ENCODE measurements at places on chromosomes 11 and 22. TPM values are rescaled to one million over a fixed set of nuclear protein-coding genes. Genes with fewer than 3 reads are reported as not detected.

MMP13 gene
- total RNA-seq: not detected

STARD10 gene
- total RNA-seq: 112 TPM

PPME1 gene
- 30.1 TPM for total RNA-seq

CACNA1I gene
- total RNA-seq: not detected

MFRP gene
- total RNA-seq: not detected

E2F8 gene
- total RNA-seq: 1.7 TPM

DNA sequence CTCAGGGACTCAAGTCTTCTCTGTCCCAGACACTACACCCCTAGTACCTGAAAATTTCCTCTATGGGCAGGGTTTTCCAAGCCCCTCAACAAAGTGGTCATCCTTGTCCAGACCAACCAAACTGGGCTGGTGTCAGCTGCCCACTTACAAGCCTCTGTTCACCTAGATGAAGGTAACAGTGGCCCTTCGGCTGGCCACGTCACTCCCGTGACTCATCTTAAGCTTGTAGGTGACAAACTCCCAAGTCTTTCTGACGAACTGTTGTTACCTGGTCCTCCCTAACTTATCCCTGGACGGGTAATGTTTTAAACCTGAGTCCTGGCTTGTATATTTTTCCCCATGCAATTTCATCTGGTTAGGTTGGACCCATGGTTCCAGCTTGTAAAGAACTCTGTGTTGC is 4.7 kb downstream of the CXCR5 start:
- H3K4me3 ChIP-seq: no peak overlapping the region
- H3K27ac ChIP-seq: peak overlapping the region; percentile 69
- no peaks in the 10 kb centered on the region for H3K27me3 ChIP-seq
- peaks cover 35% of the 10 kb centered on the region for H3K4me1 ChIP-seq
- H3K36me3 ChIP-seq: no peaks in the 10 kb centered on the region

- peak overlapping the region; percentile 54 for H3K27ac ChIP-seq
- H3K4me1 ChIP-seq: peaks cover 3% of the 10 kb centered on the region
- H3K36me3 ChIP-seq: no peaks in the 10 kb centered on the region
- no peaks in the 10 kb centered on the region for H3K27me3 ChIP-seq
- no peak overlapping the region for H3K4me3 ChIP-seq
Measured at GRCh38 chr11:74460065-74460464, 7.3 kb downstream of the KCNE3 start.

DNA sequence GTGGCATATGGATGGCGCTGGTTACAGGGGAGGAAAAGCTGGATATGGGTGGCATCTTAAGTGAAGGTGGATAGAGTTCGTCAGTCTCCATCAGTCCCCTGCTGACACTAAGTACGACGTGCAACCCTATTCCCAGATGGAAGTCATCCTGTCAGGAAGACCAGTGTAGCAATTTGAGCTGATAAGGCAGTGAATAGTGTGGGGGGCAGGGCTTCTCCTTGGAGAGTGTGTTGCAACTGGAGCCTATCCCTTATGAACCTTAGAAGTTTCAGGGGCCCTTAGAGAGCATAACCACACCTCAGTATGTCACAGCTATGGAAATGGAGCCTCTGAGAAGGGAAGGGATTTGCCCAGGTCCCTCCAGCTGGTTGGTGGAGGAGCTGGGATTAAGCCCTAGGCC is 36.1 kb upstream of the ANKK1 start:
- H3K27ac ChIP-seq: no peak overlapping the region
- no peak overlapping the region for H3K4me3 ChIP-seq
- no peaks in the 10 kb centered on the region for H3K27me3 ChIP-seq
- H3K4me1 ChIP-seq: no peaks in the 10 kb centered on the region

GRCh38 chr11:6199174-6199810 is at the start of gene OR52W1:
Gene OR52W1 (plus strand): TSS chr11:6199224. CDS start chr11:6199224, 0 bp downstream.
- no peaks in the 10 kb centered on the region for H3K36me3 ChIP-seq
- H3K27me3 ChIP-seq: no peaks in the 10 kb centered on the region
- H3K4me3 ChIP-seq: no peak within 1 kb of the TSS
- no peak for DNase-seq

DNA sequence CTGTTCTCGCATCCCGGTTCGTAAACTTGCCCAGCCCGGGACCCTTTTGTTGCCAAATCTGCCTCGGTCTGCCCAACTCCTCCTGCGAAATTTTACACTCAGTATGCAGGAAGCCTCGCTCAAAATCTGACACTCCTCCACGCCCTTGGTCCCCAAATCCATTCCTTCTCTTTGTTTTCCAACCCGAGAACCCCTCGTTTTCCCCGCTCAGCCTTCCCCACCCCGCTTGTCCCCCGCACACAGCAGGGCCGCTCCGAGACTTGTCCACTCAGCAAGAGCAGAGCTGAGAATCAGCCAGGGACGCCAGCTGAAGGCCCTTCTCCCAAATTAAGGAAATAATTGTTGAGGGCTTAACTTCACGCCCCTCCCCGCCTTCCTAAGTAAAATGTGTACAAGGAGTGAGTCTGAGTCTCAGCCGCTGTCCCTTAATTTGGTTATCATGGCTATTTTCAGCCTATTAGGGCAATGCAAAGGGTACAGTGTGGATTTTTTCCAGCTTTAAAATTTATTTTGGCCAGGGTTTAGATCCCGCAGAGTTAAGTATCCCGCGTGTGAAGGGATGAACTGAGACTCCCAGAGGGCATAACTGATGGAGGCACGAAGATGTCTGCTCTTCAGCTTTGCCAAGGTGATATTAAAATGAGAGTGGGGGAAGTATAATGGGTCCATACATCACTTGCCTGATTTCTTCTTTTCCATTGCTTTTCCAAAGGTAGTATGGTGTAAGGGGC is 581 bp upstream of the FBXO3 start:
- no peak for DNase-seq
- H3K27ac ChIP-seq: peak overlapping the region; percentile 89
- no peaks in the 10 kb centered on the region for H3K36me3 ChIP-seq
- no peaks in the 10 kb centered on the region for H3K27me3 ChIP-seq
- H3K4me1 ChIP-seq: peaks cover 54% of the 10 kb centered on the region

- no peaks in the 10 kb centered on the region for H3K36me3 ChIP-seq
- H3K27me3 ChIP-seq: no peaks in the 10 kb centered on the region
- no peaks in the 10 kb centered on the region for H3K4me1 ChIP-seq
- DNase-seq: no peak
Measured at GRCh38 chr11:133545199-133545803, 13.0 kb upstream of the OPCML start.

DNA sequence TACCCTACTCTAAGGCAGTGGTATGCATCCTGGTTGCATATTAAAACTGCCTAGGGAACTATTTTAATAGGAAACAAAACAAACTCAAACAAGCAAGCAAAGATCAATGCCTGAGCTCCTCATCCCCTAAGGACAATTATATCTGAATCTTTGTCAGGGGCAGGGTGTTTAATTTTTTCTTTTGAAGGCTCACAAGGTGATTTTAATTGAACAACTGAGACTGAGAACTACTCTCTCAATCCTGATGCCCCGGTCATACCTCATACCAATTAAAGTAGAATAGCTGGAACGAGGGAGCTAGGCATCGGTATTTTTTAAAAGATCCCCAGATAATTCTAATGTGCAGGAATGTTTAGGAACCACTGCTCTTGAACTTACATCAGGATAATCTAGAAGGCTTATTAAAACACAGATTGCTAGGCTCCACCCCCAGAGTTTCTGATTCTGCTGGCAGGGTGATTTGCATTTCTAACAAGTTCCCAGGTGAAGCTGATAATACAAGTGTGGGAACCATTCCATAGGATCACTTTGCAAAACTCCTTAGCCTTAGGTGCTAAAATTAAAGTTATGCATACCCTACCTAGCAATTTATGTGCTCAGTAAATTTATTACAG is 416.5 kb downstream of the GUCY1A2 start:
- H3K27ac ChIP-seq: no peak overlapping the region
- H3K4me1 ChIP-seq: no peaks in the 10 kb centered on the region
- no peak overlapping the region for H3K4me3 ChIP-seq
- no peaks in the 10 kb centered on the region for H3K27me3 ChIP-seq
- no peaks in the 10 kb centered on the region for H3K36me3 ChIP-seq

DNA sequence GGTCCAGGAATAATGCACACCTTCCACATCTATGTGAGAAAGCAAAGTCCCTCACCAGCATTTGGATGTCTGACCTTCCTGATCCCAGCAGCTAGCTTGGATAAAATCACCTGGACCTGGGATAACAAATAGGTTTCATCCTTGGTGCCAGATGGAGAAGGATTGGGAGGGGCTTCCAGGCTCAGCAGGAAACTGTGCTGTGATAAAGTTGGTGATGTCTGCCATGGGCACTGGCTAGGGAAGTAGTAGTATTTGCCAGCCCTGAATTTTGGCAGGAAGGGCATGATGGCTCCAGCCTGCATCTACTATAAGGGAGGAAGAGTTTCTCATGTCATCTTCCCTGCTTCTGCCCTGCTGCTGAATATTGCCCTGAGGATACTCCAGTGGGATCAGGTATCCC is 37.5 kb downstream of the C11orf91 start:
- DNase-seq: peak; percentile 7
- no peaks in the 10 kb centered on the region for H3K36me3 ChIP-seq
- H3K4me1 ChIP-seq: no peaks in the 10 kb centered on the region
- H3K27me3 ChIP-seq: no peaks in the 10 kb centered on the region
- H3K27ac ChIP-seq: no peak overlapping the region

DNA sequence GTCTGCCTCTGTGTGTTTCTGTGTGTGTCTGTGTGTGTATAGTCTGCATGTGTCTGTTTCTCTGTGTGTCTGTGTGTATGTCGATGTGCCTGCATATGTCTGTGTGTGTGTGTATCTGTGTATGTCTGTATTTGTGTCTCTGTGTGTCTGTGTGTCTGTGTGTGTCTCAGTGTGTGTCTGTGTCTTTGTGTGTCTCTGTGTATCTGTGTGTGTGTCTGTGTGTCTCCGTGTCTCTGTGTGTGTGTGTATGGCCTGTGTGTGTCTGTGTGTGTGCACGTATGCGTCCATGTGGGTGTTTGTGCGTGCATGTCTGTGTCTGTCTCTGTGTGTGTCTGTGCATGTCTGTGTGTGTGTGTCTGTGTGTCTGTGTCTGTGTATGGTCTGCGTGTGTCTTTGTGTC is 439 bp downstream of the SNX32 start:
- no peaks in the 10 kb centered on the region for H3K27me3 ChIP-seq
- H3K27ac ChIP-seq: no peak overlapping the region
- H3K4me1 ChIP-seq: peaks cover 13% of the 10 kb centered on the region
- no peak for DNase-seq
- H3K4me3 ChIP-seq: peak overlapping the region; percentile 61
- no peaks in the 10 kb centered on the region for H3K36me3 ChIP-seq

GRCh38 chr11:85723088-85723487 is 37.1 kb upstream of the CCDC89 start:
- peaks cover 20% of the 10 kb centered on the region for H3K4me1 ChIP-seq
- DNase-seq: no peak

DNA sequence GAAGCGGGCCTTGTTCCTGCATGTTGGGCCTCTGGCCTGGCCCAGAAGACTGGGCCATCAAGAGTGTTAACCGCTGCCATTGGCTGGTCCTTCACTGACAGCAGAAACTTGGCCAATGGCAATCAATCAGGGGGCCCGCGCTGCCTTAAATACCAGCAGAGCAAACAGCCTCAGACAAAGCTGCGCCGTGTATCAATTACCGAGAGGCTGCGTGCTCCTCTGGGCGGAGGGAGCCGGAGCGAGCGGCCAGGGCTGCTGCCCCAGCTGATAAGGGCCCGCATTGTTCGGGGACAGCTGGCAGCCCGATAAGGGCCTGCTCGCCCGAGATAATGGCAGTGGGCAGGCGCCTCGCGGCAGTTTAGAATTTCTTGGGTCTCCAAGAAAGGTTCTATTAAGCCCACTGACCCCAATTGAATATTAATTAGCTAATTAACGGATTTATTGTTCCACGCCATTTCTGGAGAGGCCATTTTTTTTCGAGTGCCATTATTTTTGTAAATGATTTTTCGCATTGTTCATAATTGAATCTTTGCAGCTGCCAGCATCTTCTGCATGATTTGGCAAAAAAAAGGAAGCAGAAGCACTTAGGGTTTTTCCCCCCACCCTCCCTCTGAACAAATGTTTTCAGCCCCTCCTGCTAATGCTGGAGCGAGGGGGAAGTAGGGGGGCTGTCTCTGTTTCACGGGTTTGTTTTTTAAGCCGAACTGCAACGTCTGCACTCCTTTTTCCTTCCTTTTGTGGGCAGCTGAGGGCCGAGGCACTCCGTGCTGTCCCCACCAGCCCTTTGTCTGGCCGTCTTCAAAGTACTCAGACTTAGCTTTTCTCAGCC is 37.6 kb upstream of the RIC3 start:
- no peaks in the 10 kb centered on the region for H3K27me3 ChIP-seq
- no peak overlapping the region for H3K27ac ChIP-seq
- H3K36me3 ChIP-seq: no peaks in the 10 kb centered on the region
- no peak for DNase-seq

GRCh38 chr22:49128874-49129273 is 698.8 kb downstream of the BRD1 start:
- H3K27me3 ChIP-seq: no peaks in the 10 kb centered on the region
- no peak overlapping the region for H3K4me3 ChIP-seq
- DNase-seq: no peak
- no peaks in the 10 kb centered on the region for H3K36me3 ChIP-seq

- no peak for DNase-seq
- H3K4me1 ChIP-seq: no peaks in the 10 kb centered on the region
- H3K27ac ChIP-seq: no peak overlapping the region
- no peak overlapping the region for H3K4me3 ChIP-seq
Measured at GRCh38 chr11:132242632-132243031, 872.2 kb downstream of the NTM start.

- H3K36me3 ChIP-seq: no peaks in the 10 kb centered on the region
- no peak for DNase-seq
- H3K27ac ChIP-seq: no peak overlapping the region
Measured at GRCh38 chr11:13105237-13105844, 96.2 kb downstream of the RASSF10 start.

Data from right atrium auricular region (tissue), 2 donors.